ENCODE measurements at places on chromosomes 11 and 22.
A peak's percentile ranks its signal among the peaks of the same experiment; 100 is the strongest.

DNA sequence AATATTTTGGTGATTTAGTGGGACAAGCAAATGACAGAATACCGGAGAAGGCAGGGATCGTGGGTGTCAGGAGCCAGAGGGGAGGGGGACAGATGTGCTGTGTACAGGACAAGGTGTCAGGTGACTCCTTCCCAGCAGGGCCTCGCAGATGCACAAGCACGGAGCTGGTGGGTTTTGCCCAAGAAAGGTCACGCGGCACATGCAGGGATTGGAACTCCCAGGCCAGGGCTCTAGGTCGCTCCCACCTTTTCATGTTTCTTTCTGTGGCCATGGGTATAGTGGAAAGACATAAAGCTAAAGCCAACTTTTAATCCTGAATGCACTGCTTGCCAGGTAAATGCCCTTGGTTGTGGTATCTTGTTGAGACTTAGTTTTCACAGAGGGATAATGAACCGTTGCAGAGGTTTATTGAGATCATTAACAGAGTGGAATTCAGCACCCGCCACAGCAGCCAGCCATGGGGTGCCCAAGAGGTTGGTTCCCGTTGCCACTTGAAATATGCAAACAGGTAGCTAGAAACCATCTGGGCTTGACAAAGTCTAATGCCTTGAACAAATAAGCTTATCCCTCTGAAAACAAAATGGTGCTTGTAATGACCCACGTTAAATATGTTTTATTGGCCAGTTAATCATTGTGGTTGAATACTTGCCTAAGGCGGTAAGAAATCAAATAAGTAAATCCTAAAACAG lies 10.1 kb downstream of the C22orf23 start:
- no peak for DNase-seq

- DNase-seq, result no peak
Measured at GRCh38 chr11:8082391-8083087, 1.5 kb downstream of the TUB start.

- DNase-seq, result no peak
Measured at GRCh38 chr11:7457211-7457610, 28.1 kb upstream of the OLFML1 start.

DNA sequence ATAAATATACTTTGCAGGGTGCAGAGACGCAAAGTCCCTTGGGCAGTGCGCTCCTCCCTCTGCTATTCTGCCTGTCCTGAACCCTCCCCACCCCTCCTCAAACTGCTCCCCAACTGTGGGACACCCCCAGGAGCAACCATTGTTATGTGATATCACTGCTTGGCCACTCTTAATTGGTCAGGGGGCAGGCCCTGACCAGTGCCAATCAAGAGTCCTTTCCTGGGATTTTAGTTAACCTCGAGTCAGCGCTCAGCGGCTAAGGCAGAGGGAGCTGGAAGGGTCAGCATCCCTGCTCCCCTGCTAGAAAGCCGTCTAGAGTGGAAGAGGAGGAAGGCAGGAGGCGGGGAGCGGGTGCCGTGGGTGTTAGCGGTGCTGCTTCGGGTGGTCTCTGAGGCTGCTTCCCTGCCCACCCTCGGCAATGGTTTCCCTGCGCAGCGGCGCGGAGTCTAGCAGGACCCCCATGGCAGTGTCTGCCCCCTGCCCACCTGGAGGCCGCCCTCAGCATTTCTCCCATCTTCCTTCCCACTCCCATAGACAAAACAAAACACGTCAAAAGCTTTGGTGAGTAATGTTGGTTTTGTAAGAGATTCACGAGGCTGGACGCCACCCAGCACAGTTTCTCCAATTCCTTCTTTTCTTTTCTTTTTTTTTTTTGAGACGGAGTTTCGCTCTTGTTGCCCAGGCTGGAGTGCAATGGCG lies 38.4 kb upstream of the A4GALT start:
- no peak for DNase-seq

DNA sequence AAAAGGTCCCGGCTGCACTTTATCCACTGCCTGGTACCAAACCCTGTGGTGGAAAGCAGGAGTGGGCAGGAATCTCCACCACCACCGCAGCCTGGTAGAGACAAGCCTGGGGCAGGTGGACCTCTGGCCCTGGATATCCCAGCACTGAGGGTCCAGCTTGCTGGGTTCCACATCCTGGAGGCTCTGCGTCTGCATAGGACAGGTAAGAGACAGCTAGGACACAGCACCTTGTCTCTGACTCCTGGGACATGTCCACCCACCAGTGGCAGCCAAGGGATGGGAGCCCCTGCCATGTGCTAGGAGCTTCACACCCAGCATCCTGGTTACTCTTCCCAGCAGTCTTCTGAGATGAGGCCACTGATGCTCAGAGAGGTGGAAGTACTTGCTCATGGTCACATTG lies 105.5 kb downstream of the MYO18B start:
- no peak for DNase-seq

GRCh38 chr22:36520423-36520822 lies 8.5 kb downstream of the EIF3D start:
- no peak for DNase-seq

GRCh38 chr22:42500161-42500835 lies 19.3 kb downstream of the RRP7A start:
- peak; percentile 72 for DNase-seq

- no peak for DNase-seq
Measured at GRCh38 chr11:14411818-14412217, 52.8 kb upstream of the RRAS2 start.

GRCh38 chr11:120326845-120327281 lies 1.8 kb downstream of the TLCD5 start:
- DNase-seq, result no peak

GRCh38 chr22:44068422-44069191 lies 44.5 kb downstream of the PARVB start:
- DNase-seq, result no peak

DNA sequence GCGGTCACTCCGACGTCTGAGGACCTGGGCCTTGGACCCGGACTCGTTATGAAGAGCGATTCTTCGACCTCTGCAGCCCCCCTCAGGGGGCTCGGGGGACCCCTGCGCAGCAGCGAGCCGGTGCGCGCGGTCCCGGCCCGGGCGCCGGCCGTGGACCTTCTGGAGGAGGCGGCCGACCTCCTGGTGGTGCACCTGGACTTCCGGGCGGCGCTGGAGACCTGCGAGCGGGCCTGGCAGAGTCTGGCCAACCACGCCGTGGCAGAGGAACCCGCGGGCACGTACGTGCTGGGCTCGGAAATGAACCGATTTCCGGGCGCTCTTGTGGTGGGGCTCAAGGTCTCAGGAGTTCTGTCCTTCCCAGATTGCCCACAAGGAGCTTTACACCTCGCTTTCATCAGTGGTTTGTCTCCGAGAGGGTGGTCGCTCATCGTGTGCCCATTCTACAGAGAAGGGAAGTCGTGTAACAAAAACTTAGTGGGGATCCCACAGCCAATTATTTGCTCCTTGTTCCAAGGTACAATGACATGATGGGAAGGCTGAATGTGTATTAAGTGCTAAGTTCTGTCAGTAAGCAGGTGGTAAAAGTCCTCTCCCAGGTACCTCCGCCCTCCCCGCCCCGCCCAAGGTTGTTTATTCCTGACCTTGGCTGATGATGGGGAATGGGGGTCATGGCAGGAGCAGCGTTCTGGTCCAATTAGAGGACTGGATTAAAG lies 695 bp downstream of the PEX26 start:
- no peak for DNase-seq

- DNase-seq, result no peak
Measured at GRCh38 chr11:129546266-129546665, 170.6 kb downstream of the BARX2 start.

- DNase-seq, result no peak
Measured at GRCh38 chr11:66133216-66133775, 63.2 kb downstream of the PACS1 start.

DNA sequence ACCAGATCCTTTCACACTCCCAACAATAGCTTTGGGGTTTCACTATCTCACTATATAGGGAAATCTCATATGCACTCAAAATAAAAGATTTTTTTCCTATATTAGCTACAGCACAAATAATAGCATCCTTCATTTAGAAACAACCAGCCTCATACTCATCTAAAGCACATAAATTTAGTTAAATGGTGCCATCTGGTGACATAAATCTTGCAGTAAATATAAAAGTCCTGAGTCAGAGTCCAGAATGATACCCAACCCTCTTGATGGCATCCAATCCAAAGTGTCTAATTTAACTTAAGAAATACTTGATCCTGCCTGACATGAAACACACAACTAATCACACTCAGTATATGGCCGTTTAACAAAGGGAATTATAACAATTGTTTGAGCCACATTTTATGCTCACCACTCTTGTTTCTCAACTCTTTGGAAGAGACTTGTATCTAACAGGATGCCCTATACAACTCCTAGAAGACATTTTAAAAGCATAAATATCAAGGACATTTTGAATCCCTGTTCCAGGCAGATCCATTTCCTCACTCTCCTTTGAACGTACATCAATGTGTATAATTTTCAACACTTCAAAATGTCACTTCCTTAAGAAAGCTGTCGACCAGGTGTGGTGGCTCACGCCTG lies 36.2 kb downstream of the DLG2 start:
- no peak for DNase-seq

GRCh38 chr22:20602609-20603164 lies 95.3 kb downstream of the MED15 start:
- no peak for DNase-seq

DNA sequence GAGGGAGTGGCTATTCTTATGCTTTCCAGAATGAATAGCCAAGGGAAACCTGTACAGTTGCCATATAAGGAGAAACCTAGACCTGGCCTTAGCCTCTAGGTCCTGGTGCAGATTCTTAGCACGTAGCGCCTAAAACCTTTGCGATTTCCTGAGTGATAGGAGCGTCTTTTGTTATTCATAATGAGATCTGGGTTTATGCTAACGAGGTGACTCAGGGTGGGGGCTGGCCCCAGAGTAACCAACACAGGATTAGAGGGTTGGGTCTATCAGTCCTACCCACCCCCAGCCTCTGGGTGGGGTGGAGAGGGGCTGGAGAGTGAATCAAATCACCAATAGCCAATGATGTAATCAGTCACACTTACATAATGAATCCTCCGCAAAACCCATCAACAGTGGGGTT lies 73.4 kb upstream of the PARVG start:
- DNase-seq, result no peak

- DNase-seq, result no peak
Measured at GRCh38 chr22:24444251-24444650, 16.9 kb downstream of the ADORA2A start.

All from activated T-helper 1 cell treated with anti-CD3 and anti-CD28 coated beads, Interleukin-2, amount 50 U/mL, for 16 hours (primary cell).